ENCODE measurements at places on chromosomes 4 and X.

GRCh38 chrX:63739885-63740284 lies 45.1 kb downstream of the ARHGEF9 start:
- no peak for DNase-seq

- no peak for DNase-seq
These were observed 1080.9 kb downstream of the FAT4 start for GRCh38 chr4:126395664-126396063.

GRCh38 chr4:176753049-176753448 lies 39.7 kb downstream of the VEGFC start:
- no peak for DNase-seq

DNA sequence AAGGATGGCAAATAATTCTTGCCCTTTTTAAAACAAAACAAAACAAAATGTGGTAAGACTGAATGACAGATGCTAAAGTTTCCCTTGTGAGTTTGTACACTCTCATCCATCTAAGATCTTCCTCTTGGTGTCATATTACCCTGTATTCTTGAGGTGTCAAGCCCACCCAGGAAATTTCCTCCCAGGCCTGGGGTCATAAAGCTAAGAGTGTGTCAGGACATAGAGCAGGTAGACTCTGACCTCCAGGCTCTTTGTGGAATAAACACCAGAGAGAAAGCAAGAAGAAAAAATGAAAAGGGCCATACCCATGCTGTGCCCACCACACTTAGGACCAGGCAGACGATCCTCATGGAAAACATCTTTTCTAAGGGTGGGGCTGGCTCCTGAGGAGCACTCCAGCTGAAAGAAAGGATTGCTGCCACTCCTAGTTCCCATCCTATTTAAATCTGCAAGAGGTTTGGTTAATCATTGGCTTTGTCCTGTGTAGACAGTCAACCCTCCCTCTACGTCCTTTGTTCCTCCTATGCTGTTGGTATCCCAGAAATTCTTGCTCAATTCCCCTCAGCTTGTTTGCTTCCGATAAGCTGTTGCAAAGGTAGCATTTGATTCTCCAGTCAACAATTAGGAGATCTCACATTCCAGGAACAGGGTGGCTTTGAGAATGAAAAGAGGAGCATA lies at the start of gene FGA:
Gene FGA, minus strand, starts transcription at position 414 of the 678 bp plus-strand sequence. Its CDS starts 55 bp downstream, at position 359.
- DNase-seq: no peak

GRCh38 chr4:111984169-111984819 lies 161.0 kb upstream of the FAM241A start:
- DNase-seq: no peak

GRCh38 chr4:169094656-169095231 lies 84.7 kb upstream of the CBR4 start:
- no peak for DNase-seq

GRCh38 chrX:152428120-152428519 lies 23.0 kb downstream of the GABRA3 start:
- DNase-seq: no peak

DNA sequence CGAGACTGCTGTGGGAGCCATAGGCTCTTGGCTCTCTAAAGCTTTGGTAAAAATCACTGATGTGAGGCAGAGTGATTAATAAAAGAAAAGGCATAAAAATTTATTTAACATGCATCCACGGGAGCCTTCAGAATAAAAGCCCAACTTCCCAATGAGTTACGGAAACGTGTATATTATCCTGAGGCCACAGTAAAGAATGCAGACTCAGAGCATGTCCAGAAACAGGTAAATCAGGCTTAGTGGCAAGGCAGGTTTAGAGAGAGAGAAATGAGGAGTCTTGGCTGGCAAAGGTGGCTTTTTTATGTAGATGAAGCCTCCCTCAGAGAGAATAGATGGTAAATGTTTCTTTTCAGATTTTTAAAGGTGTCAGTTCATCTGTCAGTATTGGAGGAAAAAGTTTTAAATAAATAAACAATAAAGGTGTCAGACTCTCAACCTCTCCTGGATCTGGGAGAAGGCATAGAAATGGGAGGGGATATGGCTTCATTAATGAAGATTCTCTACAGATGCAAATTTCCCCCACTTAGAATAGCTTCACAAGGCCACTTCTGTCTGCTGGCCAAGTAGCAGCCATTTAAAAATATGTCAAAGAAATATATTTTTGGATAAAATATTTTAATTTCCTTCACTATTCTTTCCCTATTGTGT lies 24.0 kb downstream of the C4orf51 start:
- DNase-seq: no peak

DNA sequence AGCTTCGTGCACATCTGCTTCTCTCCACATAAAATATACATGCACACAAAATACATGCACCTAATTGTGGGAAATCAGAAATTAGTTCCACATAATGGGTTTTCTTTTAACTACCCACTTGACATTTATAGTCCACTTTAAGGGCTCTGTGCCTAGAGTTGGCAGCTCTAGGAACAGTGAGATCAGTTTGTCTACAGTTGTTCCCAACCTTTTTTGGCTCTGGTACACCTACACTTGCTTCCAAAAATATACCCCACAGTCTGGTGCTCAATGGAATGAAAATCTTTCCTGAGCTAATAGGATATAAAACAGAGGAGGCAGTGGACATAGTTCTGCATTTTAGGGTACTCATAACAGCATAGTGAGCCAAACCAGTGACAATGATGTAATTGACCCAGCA lies 36.1 kb downstream of the HDAC8 start:
- DNase-seq: no peak

GRCh38 chr4:39642885-39643552 lies 4.4 kb upstream of the SMIM14 start:
- DNase-seq: no peak

DNA sequence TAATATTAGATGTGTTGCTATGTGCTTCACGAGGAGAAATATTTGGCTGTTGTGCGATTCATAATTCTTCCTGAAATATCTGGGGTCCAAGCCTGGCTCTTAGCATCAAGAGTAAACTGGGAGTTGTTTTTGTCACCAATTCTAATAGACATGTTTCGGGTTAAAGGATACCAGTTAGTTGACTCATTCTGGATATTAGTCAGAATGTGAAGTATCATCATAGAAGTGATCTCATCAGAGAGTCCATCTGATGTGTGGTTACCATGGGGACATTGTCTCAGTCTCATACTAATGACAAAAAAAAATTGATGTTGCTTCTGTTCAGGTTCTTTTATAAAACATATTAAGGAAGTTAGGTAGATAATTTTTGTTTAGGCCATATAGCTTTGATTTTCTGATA lies 57.2 kb upstream of the MTMR1 start:
- no peak for DNase-seq

DNA sequence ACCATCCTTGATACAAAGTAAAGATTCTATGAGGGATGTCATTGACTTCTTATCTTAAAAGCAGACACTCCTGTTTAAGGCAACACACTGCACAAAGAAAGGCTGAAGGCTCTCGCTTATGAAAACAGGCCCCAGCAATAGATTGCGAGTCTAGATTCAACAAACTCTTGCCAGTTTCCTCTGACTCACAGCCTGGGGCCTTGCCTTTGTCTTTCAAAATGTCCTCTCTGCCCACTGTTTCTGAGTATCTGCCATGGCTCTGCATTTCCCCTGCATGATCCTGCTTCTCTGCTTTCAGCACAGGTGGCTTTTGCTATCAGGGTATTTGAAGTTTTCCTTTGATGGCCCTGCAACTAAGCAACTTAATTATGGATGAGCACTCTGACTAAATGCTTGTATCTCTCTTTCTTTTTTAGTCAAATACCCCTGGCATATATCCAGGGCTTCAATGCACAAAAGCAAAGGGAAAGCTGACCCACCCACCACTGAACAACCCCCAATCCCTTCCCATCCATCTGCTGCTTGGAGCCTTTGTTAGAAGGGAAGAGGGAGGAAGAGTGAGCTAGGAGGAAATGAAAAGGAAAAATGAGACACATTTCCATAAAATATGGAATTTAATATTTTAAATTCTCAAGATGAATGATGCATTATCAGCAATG lies 32.2 kb downstream of the NDP start:
- no peak for DNase-seq

GRCh38 chrX:153643431-153644351 lies 3.3 kb upstream of the DUSP9 start:
- no peak for DNase-seq

GRCh38 chrX:47483306-47484268 lies 565 bp upstream of the ZNF41 start:
- DNase-seq: no peak

DNA sequence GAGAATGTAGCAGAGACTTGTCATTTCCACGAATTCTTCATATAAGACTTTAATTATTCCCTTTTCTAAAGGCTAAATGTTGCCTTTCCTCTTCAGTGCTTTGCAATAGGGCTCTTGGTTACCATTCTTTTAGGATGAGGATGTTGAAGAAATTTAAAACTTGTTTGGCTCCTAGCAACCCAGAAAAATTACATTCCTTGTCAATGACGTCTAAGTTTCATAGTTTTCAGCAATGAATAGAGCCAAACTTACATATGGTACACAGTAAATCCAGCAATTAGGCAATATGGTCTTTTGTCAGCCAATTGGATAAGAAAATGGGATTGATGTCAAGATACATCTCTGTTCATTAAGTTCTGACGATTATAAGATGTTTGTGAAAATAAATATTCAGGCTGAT lies 1639.6 kb upstream of the PCDH10 start:
- no peak for DNase-seq

GRCh38 chr4:136651932-136652331 lies 880.4 kb downstream of the PCDH18 start:
- no peak for DNase-seq

GRCh38 chr4:158428242-158428641 lies 93.4 kb upstream of the RXFP1 start:
- DNase-seq: no peak

GRCh38 chr4:108370291-108371141 lies 201.8 kb upstream of the LEF1 start:
- no peak for DNase-seq

DNA sequence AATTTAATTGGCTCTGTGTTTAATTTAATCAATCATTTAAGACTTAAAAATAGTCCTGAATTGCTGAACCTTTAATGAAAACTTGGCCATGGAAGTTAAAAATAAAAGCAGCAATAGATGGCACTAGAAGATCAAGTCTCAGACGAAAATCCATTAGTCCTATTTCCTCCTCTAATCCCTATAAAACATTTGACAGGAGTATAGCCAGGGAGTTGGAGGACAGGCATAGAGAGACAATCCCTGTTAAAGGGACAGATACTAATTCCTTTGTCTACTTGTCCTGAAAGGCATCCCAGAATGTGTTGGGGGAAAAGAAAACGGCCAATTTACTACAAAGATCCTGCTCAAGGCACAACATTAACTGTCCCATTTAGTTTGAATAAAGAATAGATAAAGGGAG lies 276.3 kb upstream of the TACR3 start:
- no peak for DNase-seq

DNA sequence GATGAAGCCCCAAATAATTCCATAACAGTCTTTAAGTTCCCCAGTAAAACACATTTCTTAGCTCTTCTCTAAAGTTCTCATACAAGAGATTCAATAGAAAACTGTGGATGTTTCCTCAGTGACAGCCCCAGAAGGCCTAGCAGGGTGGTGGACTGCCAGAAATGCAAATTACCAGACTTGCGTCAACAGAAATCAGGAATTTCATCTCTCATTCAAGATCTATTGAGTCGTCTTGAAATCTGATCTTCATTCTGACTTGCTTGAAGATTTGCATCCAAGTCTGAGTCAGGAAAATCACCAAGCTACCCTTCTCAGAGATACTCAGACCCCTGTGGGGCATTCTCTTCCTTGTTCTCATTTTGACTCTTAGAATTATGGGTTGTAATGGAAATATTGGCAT lies 68.9 kb upstream of the NDP start:
- DNase-seq: no peak

DNA sequence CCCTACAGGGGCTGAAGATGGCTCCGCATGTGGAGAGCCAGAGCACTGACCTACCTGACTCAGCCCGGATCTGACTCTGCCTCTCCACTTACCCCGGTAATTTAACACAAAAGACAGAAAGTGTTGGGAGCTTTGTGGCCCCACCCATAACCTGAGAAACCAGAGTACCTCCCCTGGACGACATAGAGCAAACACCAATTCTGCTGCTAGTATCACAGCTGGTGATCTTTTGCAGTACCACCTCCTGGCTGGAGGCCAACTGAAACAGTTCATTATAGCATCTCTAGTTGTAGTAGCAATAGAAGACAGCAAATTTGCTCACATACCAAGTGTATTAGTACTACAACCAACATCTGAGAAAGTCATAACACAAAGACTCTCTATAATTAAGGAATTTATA lies 443.9 kb downstream of the KLHL4 start:
- no peak for DNase-seq

GRCh38 chrX:11976663-11977062 lies 161.6 kb upstream of the FRMPD4 start:
- no peak for DNase-seq

- no peak for DNase-seq
These were observed 11.3 kb upstream of the DRP2 start for GRCh38 chrX:101208152-101208905.

- DNase-seq: no peak
These were observed 626.6 kb downstream of the MID1IP1 start for GRCh38 chrX:39427906-39428305.

DNA sequence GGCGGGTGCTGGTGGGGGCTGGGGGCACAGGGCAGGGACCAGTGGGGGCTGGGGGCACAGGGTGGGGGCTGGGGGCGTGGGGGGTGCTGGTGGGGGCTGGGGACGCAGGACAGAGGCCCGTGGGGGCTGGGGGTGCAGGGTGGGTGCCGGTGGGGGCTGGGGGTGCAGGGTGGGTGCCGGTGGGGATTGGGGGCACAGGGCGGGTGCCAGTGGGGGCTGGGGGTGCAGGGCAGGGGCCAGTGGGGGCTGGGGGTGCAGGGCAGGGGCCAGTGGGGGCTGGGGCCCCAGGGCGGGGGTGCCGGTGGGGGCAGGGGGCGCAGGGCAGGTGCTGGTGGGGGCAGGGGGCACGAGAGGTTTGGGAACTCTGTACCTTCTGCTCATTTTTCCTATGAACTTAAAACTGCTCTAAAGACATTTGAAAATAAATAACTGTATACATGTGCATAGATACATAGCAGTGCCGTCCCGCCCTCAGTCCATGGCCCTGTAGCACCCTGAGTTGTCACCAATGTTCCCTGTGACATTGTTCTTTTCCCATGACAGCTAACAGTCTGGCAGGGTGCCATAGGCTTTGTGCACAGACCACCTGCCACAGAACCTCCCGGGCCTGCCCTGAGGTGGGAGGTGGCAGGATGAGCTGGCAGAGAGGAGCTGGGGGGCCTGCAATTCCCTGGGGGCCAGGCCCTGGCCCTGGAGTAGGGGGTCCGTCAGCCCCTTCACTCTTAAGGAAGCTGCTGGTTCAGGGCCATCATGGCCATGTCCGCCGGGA lies 35.6 kb upstream of the ADRA2C start:
- DNase-seq: no peak

DNA sequence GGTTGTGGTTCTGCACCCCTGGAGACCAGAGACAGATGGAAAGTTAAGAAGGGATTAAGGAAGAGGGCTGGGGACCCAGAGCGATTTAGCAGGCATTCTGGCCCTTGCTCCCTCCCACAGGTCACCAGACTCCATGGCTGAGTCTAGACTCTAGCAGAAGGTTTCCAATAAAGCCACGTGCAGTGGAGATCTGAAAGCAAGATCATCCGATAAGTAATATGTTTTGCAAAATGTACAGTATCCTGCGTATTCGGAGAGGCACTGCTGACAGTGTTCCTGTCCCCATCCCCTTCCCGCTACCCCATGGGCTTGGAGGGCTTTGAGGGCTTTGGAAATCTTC lies 531 bp upstream of the GPRIN3 start:
- DNase-seq: no peak
